ENCODE measurements at places on chromosomes 2 and 18. TPM values are rescaled to one million over a fixed set of nuclear protein-coding genes. Genes with fewer than 3 reads are reported as not detected.

DNA sequence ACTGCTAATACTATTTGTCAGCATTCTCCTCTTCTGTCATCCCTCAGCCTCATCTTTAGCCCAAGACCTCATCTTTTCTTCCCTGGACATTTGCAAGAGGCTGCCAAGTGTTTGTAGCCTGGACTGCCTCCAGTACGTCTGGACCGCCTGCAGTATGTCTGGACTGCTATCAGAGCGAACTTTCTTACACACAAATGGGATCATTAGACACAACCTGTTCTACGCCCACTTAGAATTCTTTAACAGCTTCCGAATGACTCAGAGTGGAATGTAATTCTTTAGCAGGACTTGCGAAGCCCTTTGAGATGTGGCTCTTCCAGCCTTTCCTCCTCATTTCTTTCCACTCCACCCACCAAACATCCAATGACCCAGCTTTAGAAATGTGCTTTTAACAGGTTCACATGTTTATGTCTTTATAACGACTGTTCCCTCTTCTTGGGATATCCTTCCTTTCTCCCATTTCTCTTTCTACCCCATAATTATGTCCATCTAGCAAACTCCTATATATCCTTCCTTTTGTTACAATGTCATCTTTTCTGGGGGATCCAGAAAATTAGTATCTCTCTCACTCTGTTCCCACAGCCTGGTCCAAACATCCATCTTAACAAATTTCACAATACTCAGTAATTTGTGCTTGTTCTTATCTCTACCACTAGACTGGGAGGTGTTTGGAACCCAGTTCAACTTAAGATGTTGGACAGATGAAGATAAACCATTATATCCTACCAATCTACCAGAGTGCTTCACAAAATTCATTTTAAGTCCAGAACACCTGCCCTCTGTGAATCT lies 171.3 kb upstream of the PGAP1 start:
- no peak for DNase-seq
- H3K4me3 ChIP-seq = no peak overlapping the region
- no peaks in the 10 kb centered on the region for H3K36me3 ChIP-seq
- no peak overlapping the region for H3K27ac ChIP-seq
- H3K4me1 ChIP-seq = no peaks in the 10 kb centered on the region
- no peaks in the 10 kb centered on the region for H3K27me3 ChIP-seq

DNA sequence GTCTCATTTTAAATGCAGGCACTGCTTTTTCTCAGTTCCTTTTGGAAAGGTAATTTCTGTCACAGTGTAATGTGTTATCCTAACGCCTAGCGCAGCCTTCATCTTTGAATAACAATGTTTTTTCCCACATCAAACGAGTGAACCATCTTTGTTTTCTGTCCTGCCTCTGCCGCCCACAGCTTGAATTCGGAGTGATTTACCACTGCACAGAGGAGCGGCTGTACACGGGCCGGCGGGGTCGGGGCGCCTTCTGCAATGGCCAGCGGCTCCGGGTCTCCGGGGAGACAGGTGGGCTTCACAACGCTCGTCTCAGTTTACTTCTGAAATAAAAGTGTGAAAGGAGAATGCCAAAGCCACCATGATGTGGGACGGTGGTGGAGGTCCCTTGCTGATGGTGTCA lies 32.8 kb downstream of the IMPA2 start:
- peaks cover 44% of the 10 kb centered on the region for H3K36me3 ChIP-seq
- DNase-seq = no peak
- H3K4me3 ChIP-seq = no peak overlapping the region
- no peaks in the 10 kb centered on the region for H3K27me3 ChIP-seq
- H3K27ac ChIP-seq = peak overlapping the region; percentile 90

- H3K4me3 ChIP-seq = no peak overlapping the region
- no peaks in the 10 kb centered on the region for H3K4me1 ChIP-seq
- no peak overlapping the region for H3K27ac ChIP-seq
- DNase-seq = no peak
- no peaks in the 10 kb centered on the region for H3K36me3 ChIP-seq
Observed at GRCh38 chr2:232385660-232386489, 7.3 kb downstream of the ALPP start.

- H3K27me3 ChIP-seq = no peaks in the 10 kb centered on the region
- no peaks in the 10 kb centered on the region for H3K4me1 ChIP-seq
- no peak for DNase-seq
- H3K27ac ChIP-seq = no peak overlapping the region
Observed at GRCh38 chr2:174171686-174172445, 76.5 kb downstream of the OLA1 start.

GRCh38 chr2:69605284-69605683 lies 38.3 kb downstream of the AAK1 start:
- H3K36me3 ChIP-seq = no peaks in the 10 kb centered on the region
- no peak overlapping the region for H3K27ac ChIP-seq
- no peaks in the 10 kb centered on the region for H3K27me3 ChIP-seq
- H3K4me3 ChIP-seq = no peak overlapping the region
- peaks cover 16% of the 10 kb centered on the region for H3K4me1 ChIP-seq

TMEFF2 gene
- total RNA-seq = not detected

STAT4 gene
- 8.5 TPM for total RNA-seq

TNFAIP6 gene
- 2.5 TPM for total RNA-seq

CACNB4 gene
- total RNA-seq = 2.2 TPM

CTNNA2 gene
- total RNA-seq = not detected

Measured in kidney (tissue), 22 donors.